Hematopoietic multipotent progenitor cell treated with erythropoietin and hydrocortisone succinate and interleukin-3 and kit ligand, for 4 days (in vitro differentiated cells): ENCODE measurements at places on chromosomes 13 and 19.

DNA sequence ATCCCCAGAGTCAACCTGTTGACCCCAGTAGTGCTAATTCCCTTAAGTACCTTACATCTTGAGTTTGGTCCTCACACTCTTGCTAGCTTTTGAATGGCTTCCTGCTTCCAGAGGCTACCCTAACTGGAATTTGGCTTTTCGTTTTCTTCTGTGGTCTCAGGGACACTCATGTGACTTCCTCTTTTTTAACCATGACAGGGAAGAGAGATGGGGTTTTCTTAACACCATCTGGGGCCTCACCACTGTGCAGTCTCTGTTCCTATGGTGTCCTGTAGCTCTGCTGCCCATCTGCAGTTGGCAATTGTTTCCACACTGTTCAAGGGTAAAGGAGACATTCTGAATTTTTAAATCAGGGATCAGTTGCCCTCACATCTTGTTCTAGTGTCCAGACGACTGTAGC lies 66.7 kb downstream of the SLC10A2 start:
- DNase-seq = peak; percentile 68

DNA sequence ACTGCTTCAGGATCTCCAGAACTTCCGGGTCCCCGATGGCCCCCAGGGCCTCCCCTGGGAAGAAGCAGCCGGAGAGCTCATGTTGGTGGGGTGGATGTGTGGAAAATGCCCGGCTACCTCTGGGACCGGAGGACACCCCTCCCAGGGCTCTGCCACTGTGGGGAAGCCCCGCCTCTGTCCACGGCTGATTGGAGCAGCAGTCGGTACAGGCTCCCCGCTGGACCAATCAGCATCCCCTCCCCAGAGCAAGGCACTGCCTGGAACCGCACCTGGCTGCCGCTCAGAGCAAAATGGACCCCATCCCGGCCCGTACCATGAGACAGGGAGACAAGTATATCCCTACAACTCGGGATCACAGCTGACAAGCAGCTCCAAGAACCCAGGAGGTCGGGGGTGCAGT lies 6.4 kb downstream of the DOHH start:
- DNase-seq = no peak

DNA sequence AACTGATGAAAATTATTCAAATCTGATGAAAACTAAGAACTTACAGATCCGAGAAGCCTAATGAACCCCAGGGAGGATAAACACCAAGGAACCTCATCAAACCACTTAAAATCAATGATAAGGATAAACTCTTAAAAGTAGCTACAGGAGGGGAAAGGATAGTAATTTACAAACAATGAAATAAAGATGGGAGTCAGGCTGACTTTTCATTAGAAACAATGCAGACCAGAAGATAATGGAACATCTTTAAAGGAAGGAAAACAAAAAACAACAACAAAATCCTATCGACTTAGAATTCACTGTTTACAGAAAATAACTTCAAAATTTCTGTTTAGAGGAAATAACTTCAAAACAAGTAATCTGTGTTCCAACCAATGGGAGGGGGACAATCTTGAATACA lies 73.4 kb downstream of the ZDHHC20 start:
- no peak for DNase-seq

GRCh38 chr19:13401388-13401787 lies 104.9 kb downstream of the CACNA1A start:
- DNase-seq = peak; percentile 15

GRCh38 chr19:17340302-17340870 lies 3.0 kb downstream of the GTPBP3 start:
- DNase-seq = peak; percentile 72

DNA sequence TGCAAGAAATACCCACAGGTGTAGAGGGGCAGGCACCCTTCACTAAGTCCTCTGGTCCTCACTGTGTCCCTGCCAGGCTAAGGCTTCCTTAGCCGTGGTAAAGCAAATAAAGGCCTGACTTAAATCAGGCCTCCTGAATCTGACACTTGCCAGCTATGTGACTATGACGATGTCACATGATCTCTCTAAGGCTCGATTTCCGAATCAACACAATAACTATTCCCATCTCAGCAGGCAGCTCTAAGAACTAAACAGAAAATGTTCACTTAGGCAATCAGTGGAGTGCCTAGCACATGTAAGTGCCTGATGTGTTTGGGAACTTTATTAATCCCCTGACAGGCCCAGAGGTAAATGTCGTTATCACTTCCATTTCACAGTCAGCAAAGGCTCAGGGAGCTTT lies 2.0 kb downstream of the ZNF550 start:
- no peak for DNase-seq

DNA sequence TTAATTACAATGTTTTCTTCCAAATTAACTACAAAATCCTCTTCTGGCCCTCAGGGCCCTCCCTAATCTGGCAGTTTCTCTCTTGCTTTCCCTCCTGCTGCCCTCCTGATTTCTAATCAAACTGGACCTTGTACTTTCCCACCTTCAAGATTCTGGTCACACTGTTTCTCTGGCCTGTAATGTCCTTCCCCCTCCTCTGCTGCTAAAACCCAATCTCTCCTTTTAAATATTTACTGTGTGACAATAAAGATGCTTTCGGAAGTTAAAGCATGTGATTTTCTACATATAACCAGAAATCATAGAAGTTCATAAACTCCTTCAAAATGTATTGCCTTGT lies 14.1 kb upstream of the HMGB1 start:
- DNase-seq = no peak

- DNase-seq = no peak
Observed at GRCh38 chr19:18604820-18605159, 1.8 kb downstream of the CRLF1 start.

- no peak for DNase-seq
Observed at GRCh38 chr13:111632906-111633305, 312.5 kb downstream of the TEX29 start.

DNA sequence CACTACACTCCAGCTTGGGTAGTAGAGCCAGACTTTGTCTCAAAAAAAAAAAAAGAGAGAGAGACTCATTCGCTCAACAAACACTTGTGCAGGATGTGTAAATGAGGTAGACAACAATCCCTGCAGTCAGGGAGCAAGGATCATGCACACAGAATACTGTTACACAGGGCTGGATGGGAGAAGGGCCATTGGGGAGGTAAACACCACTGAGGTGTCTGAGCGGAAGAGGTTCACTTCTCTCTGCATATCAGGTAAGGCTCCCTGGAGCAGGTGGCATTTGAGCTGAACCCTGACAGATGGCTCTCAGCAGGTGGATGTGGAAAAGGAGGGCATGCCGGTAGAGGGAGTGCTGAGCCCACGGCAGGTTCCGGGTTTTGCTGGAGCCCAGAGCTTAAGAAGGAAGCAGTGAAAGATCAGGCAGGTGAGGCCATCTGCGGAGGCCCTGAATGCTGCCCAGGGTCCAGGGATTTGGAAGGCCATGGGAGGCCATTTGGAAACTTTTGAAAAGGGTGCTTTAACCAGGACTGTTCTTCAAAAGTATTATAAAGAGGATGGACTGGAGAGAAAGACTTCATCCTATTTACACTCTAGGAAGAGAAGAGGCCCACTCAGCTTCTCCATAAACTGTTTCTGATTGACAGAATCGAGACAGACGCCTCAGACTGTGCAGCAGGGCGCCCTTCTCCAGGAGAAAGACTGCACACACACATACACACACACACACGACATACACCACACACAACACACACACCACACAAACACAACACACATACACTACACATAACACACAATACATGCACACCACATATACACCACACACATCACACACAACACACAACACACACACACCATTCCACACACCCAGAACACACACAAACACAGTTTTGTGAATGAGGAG lies 199.4 kb downstream of the USP12 start:
- peak; percentile 78 for DNase-seq

- DNase-seq = no peak
Observed at GRCh38 chr13:74465271-74465670, 331.1 kb upstream of the KLF12 start.

DNA sequence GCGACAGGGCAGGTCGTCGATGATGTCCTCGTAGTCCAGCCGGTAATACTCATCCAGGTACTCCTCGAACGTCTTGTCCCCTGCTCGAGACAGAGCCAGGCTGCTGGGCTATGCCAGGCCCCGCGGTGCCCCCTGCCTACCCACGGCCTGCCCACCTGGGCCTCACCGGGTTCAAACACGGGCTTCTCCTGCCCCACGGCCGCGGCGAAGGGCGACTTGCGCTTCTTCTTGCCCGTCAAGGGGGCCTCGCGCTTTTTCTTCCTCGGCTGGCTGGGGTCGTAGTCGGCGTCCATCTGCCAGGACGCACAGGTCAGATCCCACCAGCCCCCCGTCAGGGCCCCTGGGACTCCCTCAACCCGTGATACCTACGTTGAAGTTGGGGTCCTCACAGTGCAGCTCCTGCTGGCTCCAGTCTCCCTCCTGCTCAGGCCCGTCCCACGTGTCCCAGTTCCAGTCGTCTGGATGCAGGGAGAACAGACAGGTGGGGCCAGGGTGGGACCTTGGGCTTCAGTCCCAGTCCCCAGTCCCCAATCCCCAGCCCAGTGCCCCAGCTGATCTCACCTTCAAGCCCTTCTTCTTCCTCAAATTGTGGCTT lies 8.1 kb downstream of the KRI1 start:
- no peak for DNase-seq

GRCh38 chr19:17671906-17672305 lies 16.2 kb downstream of the UNC13A start:
- DNase-seq = peak; percentile 54

GRCh38 chr19:30293051-30293785 lies 79.0 kb upstream of the ZNF536 start:
- no peak for DNase-seq

- no peak for DNase-seq
Observed at GRCh38 chr13:50476577-50477285, 366.8 kb downstream of the DLEU7 start.

DNA sequence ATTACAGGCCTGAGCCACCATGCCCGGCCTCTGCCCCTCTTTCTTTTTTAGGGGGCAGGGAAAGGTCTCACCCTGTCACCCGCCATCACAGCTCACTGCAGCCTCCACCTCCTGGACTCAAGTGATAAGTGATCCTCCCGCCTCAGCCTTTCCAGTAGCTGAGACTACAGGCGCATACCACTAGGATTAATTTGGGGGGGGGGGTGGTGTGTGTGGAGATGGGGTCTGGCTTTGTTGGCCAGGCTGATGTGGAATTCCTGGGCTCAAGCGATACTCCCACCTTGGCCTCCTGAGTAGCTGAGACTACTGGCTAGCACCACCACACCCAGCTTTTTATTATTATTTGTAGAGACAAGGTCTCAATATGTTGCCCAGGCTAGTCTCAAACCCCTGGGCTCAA lies 4.2 kb downstream of the APOE start:
- peak; percentile 73 for DNase-seq

GRCh38 chr13:91878491-91878890 lies 480.1 kb downstream of the GPC5 start:
- DNase-seq = no peak

DNA sequence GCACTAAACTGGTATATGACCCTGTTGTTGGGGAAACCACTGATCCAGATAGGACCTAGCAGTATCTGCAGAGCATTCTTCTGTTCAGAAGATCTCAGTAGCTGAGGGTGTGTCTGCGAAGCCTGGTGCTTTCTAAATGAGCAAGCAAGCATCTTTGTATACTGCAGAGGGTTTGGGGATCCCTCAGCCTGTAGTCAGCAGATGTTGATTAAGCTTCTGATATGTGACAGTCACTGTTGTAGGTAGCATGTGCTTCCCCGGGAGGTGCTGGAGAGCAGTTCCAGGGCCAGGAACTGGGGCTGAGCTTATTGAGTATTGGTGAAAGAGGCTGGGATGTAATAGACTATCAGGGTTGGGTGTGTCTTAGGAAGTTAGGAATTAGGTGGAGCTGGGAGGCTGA lies 1.5 kb downstream of the SCAF1 start:
- DNase-seq = peak; percentile 51

DNA sequence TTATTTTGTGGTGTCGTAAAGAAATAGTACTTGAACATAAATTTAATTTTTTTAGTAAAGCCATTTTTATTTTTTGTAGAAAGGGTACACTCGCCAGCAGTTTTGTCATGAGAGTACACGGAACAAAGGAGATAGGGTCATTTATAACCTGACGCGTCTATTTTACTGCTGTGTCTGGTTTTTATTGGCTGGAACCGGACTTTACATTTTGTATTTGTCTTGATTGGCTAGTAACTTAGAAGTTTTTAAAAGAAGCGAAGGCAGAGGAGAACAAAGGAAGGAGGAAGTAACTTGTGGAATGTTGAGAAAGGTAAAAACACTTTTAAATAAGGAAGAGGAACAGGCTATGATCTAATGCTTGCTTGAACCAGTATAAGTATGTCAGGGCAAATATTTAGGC lies 43.5 kb downstream of the TRPM4 start:
- no peak for DNase-seq
